ENCODE measurements at places on chromosomes 12 and 14.
A peak's percentile ranks its signal among the peaks of the same experiment; 100 is the strongest.

DNA sequence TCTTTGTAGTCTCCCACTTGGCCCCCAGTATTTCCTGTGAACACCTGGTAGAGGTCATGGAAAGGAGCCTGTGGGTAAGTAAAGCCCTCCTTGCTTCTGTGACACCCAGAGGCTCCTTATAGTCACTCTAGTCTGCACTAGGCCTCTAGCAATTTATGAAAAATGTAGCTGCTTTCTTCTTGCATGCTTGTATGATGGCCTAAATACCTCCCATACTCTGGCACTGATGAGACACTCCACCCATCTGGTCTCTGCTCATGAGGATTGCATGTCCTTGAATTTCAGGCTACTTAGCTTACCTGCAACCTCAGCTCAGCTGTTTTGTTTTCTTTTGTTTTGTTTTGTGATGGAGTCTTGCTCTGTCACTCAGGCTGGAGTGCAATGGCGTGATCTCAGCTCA is 4.6 kb upstream of the A2ML1 start:
- no peak for DNase-seq

DNA sequence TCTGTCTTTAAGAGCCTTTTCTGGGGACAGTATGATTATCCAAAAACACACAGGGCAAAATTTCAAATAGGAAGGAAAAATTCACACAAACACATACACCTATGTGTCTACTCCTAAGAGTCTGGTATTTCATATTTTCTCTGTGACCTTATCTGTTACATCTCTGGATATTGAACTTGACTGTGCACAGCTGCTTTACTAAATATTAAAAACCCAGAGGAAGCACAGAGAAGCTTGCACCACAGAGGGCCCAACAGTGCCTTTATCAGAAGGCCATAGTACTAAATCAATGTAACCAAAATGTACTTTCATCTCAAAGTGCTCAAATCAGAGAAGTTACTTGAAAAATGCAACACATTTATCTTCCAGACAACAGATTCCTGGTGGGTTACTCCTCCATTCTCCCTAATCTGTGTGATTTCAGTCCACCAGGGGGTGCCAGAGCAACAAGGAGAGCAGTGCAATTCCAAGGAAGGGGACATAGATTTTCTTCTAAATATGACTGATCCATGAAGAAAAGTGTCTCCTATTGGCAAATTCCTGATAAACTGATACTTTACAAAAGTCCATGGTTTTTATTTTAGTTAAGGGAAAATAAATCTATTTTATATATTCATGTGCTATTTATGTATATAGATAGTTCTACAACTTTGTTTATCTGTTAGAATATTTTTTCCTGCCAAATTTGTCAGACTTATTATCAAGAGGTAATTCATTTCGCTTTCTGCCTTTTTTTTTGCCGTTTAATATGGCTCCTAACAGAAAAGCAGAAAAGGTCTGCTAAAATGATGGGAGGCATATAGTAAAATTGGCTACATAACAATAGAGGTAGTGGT is 617.6 kb downstream of the LRFN5 start:
- DNase-seq, result no peak

DNA sequence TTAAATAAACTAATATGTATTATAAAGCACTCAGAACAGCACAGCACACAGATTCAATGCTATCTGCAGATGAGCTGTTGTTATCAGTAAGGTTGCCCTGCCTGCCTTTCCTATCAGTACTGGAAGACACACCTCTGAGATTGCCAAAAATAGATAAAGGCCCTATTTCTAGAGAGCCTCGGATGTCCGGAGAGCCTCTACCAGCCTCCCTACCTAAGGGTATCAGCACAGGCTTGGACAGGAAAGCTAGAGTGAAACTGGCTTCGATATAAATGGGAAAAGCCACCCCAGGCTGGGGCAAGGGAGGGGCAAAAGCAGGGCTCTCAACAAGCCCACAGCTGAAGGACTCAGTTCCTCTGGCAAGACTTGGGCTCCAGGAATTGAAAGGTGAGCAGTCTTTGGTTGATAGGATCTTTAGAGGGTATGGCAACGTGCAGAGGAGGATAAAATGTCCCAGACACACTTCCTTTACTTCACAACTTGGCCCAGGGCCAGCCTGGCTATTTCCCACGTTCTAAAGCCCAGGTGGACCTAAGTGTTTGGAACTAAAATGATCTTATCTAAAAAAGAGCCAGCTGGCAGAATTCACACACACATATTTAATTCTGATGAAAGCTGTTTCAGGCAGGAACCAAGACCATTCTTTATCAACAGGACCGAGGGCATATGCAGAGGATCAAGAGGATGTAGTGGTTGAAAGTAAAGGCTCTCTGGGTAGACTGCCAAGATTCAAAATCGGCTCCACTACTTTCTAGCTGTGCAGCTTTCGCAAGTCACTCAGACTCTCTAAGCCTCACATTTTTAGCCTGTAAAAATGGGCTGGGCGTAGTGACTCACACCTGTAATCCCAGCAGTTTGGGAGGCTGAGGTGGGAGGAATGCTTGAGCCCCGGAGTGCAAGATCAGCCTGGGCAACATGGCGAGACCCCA is 37.8 kb upstream of the ITPR2 start:
- DNase-seq, result no peak

- no peak for DNase-seq
These were observed 297.5 kb downstream of the ZFP36L1 start for GRCh38 chr14:68495101-68496039.

- DNase-seq, result no peak
These were observed 5.8 kb downstream of the DICER1 start for GRCh38 chr14:95151561-95151960.

- no peak for DNase-seq
These were observed 314.3 kb upstream of the RTL1 start for GRCh38 chr14:101217616-101218371.

DNA sequence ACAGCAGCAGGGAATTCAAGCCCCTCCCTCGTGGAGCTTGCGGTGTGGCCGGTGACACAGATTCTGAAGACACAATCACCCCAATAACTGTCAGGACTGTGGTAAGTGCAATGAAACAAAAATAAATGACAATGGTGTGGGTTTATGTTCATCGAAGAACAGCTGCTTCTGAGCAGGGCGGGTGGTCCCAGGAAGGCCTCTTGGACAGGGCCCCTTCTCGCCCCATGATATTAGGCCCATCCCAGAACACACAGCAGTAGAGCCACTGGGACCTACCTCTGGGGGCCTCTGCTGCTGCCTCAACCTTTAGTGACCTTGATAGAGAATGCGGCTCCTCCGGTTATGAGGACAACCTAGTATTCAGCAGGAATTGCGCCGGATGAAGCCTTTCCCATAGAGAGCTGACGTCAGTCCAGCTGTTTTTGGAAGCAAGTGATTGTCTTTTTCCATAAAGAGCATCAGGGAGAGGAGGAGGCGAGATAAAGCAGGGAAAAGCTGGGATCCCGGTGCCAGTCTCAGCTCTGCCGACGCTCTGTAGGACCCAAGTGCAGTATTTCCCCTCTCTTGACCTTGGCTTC is 84.1 kb upstream of the BCL11B start:
- no peak for DNase-seq

DNA sequence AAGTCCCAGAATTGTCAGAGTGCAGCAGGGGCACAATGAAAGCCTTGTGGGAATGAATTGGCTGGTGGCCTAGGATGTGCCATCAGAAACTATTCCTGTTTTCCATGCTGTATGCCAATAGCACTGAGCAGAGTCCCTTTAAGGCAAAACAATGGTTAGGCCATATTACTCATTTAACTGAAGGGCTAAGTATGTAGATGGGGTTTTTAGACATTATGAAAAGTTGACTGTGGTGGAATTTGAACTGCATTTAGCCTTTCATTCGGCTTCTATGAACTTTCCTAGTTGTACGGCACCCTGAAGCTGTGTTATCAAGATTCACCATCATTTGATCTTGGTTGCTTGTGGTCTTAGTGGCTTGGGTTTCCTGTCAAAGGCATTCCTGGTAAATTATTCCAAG is 24.8 kb downstream of the IL26 start:
- no peak for DNase-seq

GRCh38 chr14:68694516-68695235 is 98.2 kb downstream of the ZFP36L1 start:
- DNase-seq, result no peak

GRCh38 chr14:83463500-83464098 is 1929.9 kb upstream of the SEL1L start:
- DNase-seq, result no peak

DNA sequence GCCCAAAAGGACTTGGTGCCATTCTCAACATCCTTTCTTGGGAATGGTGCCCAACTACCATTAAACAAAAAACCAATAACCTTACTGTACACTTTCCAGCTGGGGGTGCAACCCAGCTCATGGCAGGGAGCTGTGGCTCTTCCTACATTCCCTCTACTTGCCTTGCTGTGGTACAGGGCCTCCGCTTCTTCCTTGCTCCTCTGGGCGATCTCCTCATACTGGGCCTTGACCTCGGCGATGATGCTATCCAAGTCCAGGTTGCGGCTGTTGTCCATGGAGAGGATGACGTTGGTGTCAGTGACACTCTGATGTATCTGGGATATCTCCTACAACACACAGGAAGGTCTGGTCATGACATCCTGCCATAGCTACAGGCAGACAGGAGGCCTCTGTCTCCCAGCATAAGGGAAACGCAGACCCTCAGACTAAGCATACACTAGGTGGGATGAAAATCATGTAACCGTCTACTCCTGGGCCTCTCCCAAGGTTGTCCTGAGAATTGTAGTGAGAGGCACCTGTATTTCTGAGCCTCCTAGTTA is 3.9 kb downstream of the KRT2 start:
- no peak for DNase-seq

GRCh38 chr12:508145-508544 is 48.4 kb downstream of the B4GALNT3 start:
- no peak for DNase-seq

- no peak for DNase-seq
These were observed 82.6 kb downstream of the SLCO1A2 start for GRCh38 chr12:21252070-21252469.

GRCh38 chr12:68611094-68611805 is 551 bp downstream of the RAP1B start:
- DNase-seq, result peak; percentile 38

DNA sequence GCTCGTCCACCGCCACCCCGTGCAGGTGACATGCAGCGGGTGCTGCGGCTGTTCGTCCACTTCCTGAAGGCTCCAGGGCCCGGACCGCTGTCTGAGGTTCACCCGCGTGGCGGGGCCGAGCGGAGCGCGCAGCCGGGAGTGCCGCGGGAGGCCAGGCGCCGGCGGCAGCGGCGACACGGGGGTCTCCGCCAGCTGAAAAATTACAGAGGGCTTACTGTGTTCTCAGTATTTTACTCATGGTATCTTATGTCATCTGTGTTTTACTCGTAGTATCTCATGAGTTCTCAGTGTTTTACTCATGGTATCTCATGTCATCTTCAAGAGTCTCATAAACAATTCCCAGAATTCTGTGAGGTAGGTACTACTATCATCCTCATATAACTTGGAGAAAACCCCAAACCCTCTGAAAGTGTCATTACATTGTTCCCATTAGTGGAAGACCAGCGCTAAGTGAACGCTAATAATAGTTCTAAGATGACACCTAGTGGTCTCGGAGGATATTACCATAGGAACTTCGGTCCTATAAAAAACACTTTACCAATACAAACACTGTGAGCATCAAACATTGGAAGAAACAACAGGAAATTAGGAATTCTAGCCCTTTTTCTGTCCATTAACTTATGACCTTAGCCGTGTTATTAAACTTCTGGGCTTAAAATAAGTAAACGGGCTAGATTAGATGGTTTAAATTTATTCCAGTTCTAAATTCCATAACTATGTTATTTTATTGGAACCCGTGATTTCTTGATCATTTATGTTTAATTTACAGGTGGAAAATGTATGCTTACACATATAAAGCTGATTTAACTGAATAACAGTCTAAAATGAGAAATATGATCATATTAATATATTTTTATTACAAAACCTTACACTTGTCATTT is 32.4 kb downstream of the AK7 start:
- DNase-seq, result no peak

GRCh38 chr14:41355866-41356265 is 250.8 kb upstream of the LRFN5 start:
- no peak for DNase-seq

- no peak for DNase-seq
These were observed 1.7 kb upstream of the FGD4 start for GRCh38 chr12:32397696-32398095.

DNA sequence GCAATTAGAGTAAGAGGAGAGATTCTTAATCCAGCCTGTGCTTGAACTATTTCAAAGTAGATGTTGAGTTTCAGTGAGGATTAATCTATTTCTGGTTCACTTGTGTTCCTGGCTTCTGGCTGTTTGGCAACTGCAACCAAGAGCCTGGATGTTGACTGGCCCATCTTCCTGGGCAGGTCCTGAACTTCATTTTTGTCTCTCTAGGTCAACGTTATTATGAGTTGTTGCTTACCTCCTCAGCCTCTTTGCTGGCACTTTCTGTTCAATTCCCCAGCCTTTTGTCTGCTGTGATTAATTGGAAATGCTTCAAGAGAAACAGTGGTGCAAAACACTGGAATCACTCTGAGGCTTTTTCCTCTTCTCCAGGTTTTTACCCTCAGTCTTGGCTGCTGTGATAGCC is 56.8 kb downstream of the TMEM132D start:
- no peak for DNase-seq

GRCh38 chr12:112427760-112428159 is 9.0 kb downstream of the PTPN11 start:
- no peak for DNase-seq

DNA sequence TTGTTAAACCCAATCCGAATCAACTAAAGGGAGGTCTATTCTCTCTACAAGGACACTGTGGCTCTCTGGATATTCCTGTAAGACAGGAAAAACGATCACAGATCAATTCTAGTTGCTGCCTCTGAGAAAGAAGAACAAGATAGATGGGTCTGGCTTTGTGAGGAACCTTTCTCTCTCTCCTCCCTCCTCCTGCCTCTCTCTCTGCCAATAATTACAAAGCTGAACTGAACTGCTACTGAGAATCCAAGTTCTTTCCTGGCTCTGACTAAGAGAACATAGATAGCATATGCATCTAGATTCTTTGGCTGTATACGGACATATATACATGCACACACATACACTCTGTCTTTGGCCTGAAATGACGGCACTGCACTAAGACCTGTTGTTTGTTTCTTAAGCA is 27.6 kb downstream of the ETV6 start:
- DNase-seq, result no peak

GRCh38 chr12:88328090-88328489 is 186.0 kb downstream of the TMTC3 start:
- DNase-seq, result no peak

GRCh38 chr14:91103116-91103515 is 10.8 kb upstream of the DGLUCY start:
- no peak for DNase-seq
